ENCODE measurements at places on chromosomes 6 and 20.

DNA sequence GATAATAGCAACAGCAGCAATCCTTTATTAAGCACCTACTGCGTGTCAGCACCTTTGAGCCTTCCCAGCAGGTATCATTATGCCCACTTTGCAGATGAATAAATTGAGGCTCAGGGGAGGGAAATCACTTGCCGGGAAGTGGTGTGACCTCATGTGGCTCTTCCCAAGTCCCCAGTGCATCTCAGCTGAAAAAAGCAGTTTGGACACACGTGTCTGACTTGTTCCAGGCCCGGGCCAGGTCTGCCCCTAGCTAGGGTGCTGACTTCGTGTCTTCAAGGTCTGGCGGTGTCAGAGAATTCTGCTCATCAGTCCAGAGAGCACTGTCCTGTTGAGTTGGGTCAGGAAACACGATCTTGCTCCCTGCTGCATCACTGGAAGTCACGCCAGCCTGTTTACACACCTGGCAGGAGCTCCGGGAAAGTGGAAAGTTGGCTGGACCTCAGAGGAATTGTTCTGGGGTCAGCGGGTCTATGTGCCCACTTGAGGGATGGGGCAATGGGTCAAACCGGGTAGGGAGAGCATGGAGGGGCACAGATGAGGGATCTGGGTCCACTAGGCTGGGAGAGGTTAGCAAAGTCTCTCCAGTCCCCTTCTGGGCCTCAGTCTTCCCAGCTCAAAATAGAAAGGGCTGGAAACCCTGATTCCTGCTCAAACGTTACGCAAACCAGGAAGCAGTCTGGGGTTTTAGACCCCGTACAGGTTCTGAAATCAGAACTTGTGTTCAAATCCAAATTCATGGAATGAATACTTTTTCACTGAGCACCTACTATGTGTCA is 10.5 kb downstream of the SLC13A3 start:
- DNase-seq: no peak

DNA sequence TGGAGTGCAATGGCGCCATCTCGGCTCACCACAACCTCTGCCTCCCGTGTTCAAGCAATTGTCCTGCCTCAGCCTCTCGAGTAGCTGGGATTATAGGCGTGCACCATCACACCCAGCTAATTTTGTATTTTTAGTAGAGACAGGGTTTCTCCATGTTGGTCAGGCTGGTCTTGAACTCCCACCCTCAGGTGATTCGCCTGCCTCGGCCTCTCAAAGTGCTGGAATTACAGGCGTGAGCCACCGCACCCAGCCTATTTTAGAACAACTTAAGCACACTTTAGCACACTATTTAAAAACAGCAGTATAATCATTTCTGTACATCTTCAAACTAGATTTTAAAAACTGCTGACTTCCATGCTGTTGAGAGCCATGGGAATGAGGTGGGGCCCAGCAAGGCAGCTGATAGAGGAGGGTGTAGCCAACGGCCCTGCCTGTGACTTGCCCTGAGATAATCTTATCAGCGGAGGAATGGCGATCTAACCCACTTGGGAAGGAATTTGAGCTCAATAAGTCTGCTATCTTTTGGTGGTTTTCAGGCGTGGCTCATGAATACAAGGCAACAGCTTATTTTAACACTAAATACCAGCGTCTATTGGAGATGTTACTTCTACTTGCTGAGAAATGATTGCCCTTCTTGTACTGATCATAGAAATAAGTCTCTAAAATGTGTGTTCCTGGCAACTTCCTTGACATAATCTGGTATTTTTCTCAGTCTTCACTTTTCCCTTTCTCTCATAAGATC is 12.1 kb downstream of the ZDHHC14 start:
- DNase-seq: no peak

GRCh38 chr20:45994761-45995493 is 13.8 kb upstream of the MMP9 start:
- no peak for DNase-seq

DNA sequence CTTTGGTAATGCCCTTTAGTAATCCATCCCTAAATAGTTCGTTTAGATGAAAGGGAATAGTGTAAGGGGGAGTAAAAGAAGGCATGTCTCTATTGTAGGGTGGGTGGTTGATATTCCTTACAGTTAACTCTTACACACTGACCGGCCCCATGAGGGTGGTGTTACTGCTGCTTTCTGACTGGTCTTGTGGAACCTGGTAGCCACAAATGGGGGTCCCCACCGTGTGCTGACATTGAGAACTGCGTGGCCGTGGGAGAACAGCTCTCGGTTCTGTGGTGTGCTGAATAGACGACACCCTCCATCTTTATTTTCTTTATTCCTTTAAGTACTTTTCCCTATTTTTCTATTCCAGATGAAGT is 19.3 kb downstream of the MRAP2 start:
- DNase-seq: no peak

- peak; percentile 81 for DNase-seq
Measured at GRCh38 chr6:32796848-32797776, 19.7 kb downstream of the HLA-DOB start.

GRCh38 chr6:142726616-142727015 is 218.4 kb downstream of the HIVEP2 start:
- no peak for DNase-seq

GRCh38 chr6:53171605-53172467 is 23.2 kb upstream of the GCM1 start:
- DNase-seq: peak; percentile 96

GRCh38 chr6:140537211-140537610 is 1162.8 kb upstream of the CITED2 start:
- no peak for DNase-seq

GRCh38 chr6:145086197-145086596 is 649.1 kb downstream of the EPM2A start:
- no peak for DNase-seq

DNA sequence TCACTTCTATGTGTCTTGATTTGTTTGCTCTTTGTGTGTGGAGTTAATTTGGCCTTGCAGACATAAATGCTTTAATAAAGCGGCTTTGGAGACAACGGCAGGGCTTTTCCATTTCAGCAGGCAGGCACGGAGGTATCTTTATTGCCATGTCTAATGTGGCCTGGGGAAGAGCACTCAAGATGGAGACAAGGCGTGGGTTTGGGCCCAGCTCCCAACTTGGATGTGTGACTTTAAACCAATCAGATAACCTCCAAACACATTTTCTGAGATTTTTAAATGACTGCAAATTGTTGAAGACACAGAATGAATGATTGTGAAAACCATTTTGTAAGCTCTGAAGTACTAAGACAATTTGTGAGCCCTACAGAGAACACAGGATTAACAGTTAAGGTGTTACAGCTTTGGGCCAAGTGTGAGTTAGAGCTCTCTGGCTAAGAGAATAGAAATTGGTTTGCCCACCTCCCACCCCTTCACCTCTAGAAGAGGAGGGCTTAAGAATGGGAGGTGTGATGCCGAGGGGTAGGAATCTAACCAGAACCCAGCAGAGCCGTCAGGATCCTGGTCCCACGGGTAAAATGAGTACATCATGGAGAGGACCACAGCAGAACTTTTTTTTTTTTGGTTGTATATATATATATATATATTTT is 9.0 kb downstream of the DYNLT1 start:
- no peak for DNase-seq

GRCh38 chr20:13676682-13677081 is 38.0 kb upstream of the TASP1 start:
- no peak for DNase-seq

DNA sequence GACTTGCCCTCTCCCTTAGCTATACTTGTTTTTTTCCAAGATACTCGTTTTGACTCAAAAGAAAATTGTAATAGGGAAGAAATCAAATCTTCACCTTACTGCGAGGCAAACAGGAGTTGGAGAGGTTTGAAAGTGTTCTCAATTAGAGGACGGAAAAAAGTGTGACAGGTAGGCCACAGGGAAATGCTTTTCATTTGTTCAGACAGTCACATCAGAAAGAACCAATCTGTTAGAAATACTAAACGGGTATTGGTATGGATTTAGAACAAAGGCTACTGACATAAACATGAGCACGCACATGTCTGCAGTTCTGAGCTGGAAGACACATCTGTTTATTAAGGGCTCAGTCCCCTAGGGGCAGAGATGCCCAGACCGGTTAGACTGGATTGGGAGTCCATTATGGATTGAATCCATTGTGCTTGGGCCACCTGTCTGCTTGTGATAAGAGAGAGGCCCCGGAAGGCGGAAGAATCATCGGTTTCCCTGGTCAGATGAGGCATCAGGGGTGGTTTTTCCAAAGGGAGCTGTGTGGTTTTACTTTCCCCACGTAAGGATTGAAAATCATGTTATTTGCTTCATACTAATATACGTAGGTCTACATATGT is 220.9 kb upstream of the MYLIP start:
- no peak for DNase-seq

DNA sequence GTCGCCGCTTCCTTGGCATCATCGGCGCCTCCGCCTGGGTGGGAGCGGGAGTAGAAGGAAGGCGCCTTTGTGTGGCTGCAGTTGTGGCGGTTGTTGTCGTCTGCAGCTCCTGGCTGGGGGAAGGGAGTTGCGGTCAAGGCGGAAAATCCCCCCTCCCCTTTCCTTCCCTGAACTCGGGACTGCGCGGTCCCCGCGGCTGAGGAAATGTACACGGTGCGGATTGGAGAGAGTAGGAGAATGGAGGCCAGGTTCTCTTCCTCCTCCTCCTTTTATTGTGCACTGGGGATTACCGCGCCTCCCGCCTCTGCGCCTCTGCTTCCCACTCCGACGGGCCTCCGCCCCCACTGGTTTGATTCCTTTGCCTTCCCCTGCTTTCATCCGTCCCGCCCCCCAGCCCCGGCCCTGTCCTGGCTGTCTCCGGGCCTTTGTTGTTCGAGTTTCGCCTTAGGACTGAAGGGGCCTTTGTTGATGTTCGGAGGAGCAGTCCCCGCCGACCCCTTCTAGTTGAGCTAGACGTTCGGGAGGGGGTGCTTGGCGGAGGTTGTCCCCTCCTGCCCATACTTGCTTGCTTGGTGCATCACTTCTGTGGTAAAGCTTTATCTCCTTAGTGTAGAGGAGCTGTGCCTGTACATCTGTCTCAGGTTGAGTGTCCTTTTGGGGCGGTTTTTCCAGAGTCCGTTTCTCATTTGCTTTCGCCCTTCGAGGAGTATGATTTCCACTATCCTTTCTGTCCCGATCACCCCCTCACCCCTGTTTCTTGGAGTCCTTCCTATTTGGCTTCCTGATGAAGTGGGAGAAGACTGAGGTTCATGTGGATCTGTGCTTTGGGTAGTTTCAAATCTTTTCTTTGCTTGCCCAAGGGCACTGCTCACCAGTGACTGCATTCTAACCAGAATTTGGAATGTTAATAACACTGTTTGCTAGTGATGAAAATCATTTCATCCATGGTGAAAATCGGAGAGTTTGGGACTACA is 764 bp downstream of the ZNF292 start:
- peak; percentile 44 for DNase-seq

- no peak for DNase-seq
Measured at GRCh38 chr6:79878142-79878748, 69.1 kb downstream of the ELOVL4 start.
